Spleen (tissue), 13 donors: ENCODE measurements at places on chromosomes 6 and 20. TPM values are rescaled to one million over a fixed set of nuclear protein-coding genes. Genes with fewer than 3 reads are reported as not detected.

DNA sequence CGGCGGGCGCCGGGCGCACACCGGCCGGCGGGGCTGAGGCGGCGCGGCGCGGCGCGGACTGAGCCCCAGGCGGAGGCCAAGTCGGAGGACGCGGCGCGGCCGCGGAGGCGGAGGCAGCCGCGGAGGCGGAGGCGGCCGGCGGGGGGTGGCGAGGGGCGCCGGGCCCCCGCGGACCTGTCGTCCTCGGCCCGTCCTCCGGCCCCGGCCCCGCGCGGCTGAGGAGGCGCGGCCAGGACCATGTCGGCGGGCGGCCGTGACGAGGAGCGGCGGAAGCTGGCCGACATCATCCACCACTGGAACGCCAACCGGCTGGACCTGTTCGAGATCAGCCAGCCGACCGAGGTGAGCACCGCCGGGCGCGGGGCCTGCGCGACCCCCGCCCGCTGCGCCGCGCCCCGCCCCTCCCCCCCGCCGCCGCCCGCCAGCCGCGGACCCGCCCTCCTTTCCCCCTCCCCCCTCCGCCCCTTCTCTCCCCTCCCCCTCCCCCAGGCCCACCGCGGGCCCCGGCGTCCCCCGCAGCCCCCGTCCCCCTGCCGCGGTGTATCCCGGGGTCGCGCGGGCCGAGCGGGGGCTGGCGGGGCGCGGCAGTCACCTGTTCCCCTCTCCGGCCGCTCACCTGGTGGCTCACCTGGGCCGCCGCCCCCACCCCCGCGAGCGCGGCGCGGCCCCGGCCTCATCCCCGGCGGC lies at the start of gene AFDN:
AFDN (plus strand) TSS at position 16 of the 687 bp plus-strand sequence; CDS start at position 238, 222 bp downstream.
- peak; percentile 88 for DNase-seq

DNA sequence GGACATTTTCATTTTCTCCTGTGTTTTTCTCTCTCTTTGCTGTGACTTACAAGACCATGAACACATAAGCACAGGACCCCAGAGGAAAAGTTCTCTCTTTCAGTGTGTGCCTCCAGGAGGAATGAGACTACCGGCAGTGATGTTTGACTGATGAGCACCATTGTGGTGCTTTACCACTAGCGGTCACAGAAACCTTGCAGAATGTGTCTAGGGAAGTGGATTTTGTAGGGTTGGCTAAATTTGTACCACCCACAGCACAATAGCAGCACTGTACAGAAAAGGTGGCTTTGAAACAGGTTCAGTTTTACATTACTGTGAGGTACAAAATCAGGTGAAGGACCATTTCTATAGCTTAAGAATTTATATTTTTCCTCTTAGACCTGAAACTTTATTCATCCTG lies 301.9 kb upstream of the SUPT3H start:
- DNase-seq, result no peak

DNA sequence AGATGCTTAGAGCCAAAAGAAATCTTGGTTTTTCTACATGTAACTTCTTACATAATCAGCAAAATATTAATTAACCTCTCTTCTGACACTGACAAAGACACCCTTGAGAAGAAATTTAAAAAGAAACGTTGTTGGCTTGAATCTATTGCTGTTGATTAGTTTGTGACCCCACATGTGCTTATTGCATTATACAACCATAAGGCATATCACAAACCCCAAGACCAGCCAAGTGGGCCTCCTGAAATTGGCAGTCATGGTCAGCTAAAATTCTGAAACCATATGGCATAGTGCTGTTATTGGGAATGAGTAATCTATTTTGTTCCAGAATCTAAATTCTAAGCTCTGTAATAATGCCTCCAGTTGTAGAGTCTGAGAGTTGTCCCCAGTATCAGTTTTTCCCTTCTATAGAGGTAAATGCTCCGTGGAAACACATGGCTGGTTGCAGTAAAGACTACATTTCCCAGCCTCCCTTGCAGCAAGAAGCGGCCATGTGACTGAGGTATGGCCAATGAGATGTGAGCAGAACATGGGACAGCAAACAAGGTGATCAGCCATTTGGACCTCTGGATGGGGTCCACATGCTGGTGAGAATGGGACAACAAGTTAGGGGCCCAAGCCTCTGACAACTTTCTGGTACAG lies 42.3 kb upstream of the PTPN1 start:
- no peak for DNase-seq

DNA sequence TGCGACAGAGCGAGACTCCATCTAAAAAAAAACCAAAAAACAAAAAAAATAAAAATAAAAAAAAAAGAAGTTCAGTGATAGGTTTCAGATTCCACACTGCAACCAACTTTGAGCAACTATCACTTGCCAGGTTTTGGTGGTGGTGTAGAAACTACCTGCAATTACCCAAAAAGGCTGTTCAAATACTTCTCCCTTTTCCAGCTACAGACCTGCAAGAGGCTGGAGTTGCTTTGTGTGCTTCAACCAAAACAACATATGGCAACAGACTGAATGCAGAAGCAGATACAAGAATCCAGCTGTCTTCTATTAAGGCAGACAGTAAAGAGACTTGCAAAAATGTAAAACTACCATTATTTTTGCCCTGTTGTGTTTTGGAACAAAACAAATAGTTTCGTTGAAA lies 9.3 kb upstream of the BCAS1 start:
- no peak for DNase-seq

DNA sequence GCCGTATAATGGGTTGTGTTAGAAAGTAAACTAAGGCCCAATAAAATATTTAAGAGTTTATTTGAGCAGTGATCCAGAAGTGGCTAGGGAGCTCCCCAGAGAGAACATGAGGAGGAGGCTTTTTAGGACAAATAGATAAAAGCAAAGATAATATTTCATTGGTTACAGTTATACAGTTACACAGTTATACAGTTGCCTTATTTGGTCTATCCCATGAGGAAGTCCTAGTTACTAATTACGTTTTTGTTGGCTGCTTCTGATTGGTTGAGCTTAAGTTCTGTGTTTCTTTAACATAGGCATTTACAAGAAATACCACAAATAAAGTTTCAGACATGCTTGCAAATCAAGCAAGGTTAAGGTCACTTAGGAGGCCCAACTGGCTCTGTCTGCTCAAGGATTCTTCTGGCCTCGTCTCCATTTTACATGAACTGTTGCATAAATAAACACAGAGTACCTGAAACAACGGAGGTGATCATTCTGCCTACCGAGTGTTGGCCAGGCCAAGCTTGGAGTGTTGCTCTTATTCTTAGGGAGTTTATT lies 7.0 kb downstream of the UBD start:
- DNase-seq, result no peak

DNA sequence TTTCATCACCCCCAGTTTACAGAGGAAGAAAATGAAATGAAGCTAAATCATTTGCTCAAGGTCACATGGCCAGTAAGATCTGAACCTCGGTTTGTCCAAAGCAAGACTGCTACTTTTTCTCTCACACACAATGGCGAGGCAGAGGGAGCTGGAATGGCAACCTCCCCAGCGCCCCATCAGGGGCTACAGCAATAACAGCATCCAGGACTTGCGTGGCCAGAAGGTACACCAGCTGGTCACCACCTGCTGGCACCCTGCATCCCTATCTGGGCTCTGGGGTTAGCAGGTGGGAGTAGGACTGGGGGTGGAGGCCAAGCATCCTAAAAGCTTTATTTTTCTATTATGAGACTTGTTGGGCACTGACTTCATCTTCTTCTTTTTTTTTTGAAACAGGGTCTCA lies 41.3 kb downstream of the TTI1 start:
- no peak for DNase-seq

DNA sequence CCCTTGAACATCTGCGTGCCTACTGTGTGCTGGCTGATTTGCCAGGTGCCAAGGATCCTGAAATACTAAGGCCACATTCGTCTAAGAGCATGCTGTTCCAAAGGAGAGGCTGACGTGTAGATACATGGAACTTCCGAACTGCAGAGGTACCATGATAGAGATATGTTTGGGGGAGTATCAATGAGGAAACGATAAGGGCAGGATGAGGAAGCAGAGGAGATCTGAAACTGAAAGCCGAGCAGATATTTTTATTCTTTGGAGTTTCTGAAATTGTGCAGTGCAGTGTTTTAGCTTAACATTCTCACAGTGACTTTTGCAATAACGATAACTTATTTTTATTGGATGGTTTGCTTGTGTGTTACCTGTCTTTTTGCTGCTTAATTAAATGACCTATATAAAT lies 24.3 kb downstream of the BMP6 start:
- no peak for DNase-seq

GRCh38 chr6:87393026-87393622 lies 14.6 kb upstream of the CFAP206 start:
- DNase-seq, result no peak

GRCh38 chr6:132725471-132725870 lies 11.6 kb upstream of the VNN1 start:
- DNase-seq, result no peak

DNA sequence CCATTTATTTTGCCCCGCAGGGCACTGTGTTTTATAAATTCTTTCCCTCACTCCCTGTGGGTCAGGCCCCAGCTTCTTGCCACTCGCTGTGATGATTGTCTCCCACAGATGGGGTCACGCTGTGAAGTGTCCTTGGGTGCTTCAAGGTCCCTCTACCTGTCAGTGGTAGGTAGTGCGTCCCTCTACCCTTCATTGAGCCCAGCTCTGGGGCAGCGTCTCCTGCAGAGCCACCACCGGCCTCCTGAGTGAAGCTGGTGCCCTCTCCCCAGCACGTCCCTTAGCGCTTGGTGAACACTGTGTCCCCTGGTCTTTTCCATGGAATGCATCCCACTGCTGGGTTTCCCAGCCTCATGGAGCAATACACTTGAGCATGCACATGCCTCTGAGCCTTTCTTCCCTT lies 108.2 kb downstream of the NRN1 start:
- no peak for DNase-seq

GRCh38 chr6:111657146-111657545 lies 51.5 kb upstream of the TRAF3IP2 start:
- no peak for DNase-seq

GRCh38 chr20:17648315-17648646 lies 33.8 kb downstream of the RRBP1 start:
- peak; percentile 88 for DNase-seq

GRCh38 chr6:47348316-47348863 lies 38.7 kb upstream of the TNFRSF21 start:
- no peak for DNase-seq

- no peak for DNase-seq
Observed at GRCh38 chr20:37976887-37977286, 56.4 kb downstream of the TTI1 start.

DNA sequence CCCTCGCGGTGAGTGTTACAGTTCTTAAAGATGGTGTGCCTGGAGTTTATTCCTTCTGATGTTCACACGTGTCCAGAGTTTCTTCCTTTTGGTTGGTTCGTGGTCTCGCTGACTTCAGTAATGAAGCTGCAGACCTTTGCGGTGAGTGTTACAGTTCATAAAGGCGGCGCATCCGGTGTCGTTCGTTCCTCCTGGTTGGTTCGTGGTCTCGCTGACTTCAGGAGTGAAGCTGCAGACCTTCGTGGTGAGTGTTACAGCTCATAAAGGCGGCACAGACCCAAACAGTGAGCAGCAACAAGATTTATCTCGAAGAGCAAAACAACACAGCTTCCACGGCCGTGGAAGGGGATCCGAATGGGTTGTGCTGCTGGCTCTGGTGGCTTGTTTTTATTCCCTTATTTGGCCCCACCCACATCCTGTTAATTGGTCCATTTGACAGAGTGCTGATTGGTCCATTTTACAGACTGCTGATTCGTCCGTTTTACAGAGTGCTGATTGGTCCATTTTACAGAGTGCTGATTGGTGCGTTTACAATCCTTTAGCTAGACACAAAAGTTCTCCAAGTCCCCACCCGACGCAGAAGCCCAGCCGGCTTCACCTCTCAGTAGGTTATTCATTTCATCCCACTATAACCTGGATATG lies 48.2 kb upstream of the ARG1 start:
- no peak for DNase-seq

GRCh38 chr6:81683912-81684311 lies 68.6 kb downstream of the TENT5A start:
- DNase-seq, result no peak

DNA sequence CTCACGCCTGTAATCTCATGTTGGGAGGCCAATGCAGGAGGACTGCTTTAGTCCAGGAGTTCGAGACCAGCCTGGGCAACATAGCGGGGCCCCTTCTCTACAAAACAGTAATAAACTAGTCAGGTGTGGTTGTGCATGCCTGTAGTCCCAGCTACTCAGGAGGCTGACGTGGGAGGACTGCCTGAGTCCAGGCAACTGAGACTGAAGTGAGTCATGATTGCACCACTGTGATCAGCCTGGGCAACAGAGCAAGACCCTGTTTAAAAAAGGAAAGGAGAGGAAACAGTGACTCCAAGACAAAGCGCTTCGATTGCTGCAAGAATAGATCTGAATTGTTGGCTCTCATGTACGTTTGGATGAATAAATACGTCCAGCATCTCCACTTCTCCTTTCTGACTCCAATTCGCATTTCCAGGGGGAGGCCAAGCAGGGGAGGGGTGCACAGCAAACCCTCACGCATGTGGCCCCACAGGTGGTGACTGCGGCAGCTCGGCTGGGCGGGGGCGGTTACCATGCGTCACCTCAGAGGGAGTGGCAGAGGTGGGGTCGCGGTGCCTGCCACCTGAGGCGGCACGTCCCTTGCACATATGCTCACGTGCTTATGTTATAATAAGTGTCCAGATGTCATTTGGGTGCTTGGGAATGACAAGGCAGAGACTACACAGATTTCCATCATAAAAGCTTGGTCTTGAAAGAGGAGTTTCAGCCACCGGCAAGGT lies 95.1 kb upstream of the MPC1 start:
- DNase-seq, result peak; percentile 54

DNA sequence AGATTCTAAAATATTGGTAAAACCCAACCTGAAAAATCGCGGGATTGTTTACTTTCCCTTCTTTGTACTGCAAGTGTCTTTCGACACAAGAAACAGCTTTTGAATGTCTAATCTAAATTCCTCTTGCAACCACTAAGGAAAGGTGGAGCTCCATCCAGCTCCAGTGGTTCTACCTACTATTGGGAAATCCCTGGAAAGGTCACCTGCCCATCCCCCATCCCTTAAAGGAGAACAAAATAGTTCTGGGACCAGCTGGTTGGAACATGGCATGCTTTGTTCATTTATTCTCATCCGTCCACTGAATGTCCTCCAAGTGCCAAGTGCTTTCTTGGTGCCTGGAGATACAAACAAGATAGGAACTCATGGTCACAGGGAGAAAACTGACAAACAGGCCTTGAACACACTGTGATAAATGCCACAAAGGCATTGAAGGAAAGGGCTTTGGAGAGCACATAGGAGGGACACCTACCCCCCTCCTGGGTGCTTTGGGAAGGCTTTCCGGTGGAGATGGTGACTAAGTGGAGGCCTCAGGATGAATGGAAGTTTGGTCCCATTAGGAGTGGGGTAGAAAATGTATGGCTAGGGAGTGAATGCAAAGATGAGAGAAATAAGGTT lies 2.3 kb upstream of the CITED2 start:
- DNase-seq, result no peak

GRCh38 chr6:95293257-95293656 lies 284.1 kb upstream of the MANEA start:
- no peak for DNase-seq

Gene MUCL3
- not detected for total RNA-seq

Gene PTCRA
- 3.2 TPM for total RNA-seq

Gene GSTA1
- total RNA-seq, result not detected

Gene VWA7
- total RNA-seq, result 2.6 TPM

Gene LY6G5B
- total RNA-seq, result 25.3 TPM

Gene STXBP5
- total RNA-seq, result 33.5 TPM

Gene VSX1
- not detected for total RNA-seq

Gene RIMS4
- not detected for total RNA-seq

Gene PSORS1C1
- total RNA-seq, result not detected

Gene MCUR1
- 12.3 TPM for total RNA-seq

Gene PARD6B
- 6.8 TPM for total RNA-seq

Gene SLCO4A1
- 6.9 TPM for total RNA-seq

Gene SLPI
- 26.9 TPM for total RNA-seq
